NCI-H460 (cell line): ENCODE measurements at places on chromosomes 12 and 14. TPM values are rescaled to one million over a fixed set of nuclear protein-coding genes. Genes with fewer than 3 reads are reported as not detected.
A peak's percentile ranks its signal among the peaks of the same experiment; 100 is the strongest.

DNA sequence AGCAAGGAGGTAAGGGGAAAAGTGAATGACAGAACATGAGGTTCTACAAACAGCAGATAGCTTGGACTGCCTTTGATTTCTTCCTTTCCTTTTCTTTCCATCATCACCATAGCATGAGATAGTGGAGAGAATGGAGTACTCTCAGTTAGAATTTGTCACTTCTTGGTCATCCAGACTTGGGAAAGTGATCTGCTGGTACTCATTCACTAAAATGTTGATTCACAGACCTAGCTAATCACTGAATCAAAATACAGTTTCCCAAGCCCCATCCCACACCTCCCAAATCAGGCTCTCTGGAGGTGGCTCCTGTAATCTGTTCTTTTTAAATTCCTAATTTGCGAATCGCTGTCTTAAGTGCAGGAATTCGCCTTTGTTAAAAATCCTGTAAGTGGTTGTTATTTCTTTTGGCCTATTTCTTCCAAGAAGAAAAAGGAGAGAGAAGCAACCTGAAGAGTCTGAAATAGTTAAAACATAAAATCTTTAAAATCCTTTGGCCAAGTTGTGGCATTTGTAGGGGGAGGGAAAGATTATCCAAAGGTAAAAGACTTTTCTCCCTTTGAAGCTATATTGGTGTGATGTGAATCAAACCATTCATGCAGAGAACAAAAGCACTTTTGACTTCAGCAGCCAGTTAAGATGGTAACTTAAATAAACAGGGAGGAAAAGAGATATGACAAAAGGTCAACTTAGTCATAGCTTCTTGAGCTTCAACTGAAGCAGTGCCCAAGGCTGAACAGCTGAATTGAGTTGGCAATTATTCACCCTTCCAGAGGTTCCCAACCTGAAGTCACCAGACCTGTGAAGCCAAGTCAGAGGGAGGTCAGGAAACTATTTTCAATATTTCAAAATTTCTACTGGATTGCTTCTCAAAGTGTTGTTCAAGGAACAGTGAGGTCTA, 255.1 kb upstream of the KRR1 start:
- DNase-seq: peak; percentile 40

TPPP2 gene
- not detected in 2 replicates for total RNA-seq

GRCh38 chr12:42130672-42131402, 13.8 kb downstream of the GXYLT1 start:
- DNase-seq: no peak

DNA sequence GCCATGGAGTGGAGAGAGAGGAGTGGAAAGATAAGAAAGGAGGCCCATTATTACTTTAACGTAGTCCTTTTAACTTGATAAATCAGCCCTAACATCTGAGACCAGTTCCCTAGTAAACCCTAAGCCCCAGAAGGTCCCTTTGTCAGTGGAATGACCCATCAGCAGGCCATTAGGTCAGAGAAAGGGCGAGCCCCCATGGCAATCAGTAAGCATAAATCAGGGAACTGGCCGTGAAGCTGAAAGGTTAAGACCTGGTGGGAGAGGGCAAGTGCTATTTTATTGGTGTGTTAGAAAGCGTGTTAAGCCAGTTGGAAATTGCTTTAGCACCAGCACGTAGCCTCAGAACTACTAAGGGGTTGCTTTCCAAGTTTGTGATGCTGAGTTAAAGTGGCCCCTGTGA, 708.0 kb downstream of the BCL11B start:
- no peak for DNase-seq

GRCh38 chr14:99497894-99498293, 16.7 kb downstream of the CCNK start:
- no peak for DNase-seq

SUSD6 gene
- total RNA-seq: 4.9 and 5.1 TPM in 2 replicates

HRK gene
- 0.25 and 0.52 TPM in 2 replicates for total RNA-seq

COQ10A gene
- 13.5 and 14.2 TPM in 2 replicates for total RNA-seq

DNA sequence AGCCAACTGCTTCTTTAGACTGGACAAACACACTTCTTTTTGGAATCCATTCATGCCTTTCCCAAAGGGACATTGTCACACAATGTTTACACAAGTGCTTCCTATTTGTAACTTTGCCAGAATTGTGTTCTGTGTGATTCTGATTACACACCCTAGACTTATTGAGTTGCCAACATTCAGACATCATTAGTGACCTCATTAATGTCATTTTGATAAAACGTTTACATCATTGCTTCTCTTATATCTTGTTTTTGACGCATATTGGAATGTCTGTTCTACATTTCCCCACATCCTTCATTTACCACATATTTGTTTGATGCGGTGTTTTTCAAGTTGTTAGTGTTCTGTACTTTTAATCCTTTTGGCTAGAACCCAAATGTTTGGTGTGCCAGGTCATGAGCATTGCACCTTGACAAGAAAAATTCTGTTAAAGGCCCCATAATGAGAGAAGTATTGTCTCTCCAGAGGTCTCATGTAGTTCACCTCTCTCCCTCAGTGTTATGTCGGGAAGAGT, 305.5 kb downstream of the AEBP2 start:
- DNase-seq: peak; percentile 97

GRCh38 chr14:95304342-95304741, 15.4 kb downstream of the CLMN start:
- DNase-seq: no peak
